Uterine smooth muscle cell (primary cell): ENCODE measurements at places on chromosomes 7 and 10. TPM values are rescaled to one million over a fixed set of nuclear protein-coding genes. Genes with fewer than 3 reads are reported as not detected.

MTERF1 gene
- 9.1 and 13.6 TPM in 2 replicates for total RNA-seq

ANXA8 gene
- 0.12 and 0.22 TPM in 2 replicates for total RNA-seq

PTN gene
- total RNA-seq: 23.8 and 32.1 TPM in 2 replicates

CLEC2L gene
- total RNA-seq: not detected in 2 replicates

CDC14C gene
- total RNA-seq: not detected in 2 replicates

TSPAN15 gene
- total RNA-seq: 1.2 and 1.4 TPM in 2 replicates

ENTPD1 gene
- total RNA-seq: under 0.01 TPM in 1 of 2 replicates, not detected in the other

MMD2 gene
- not detected in 2 replicates for total RNA-seq

RBP3 gene
- not detected in 2 replicates for total RNA-seq

CDNF gene
- total RNA-seq: 1.1 and 1.3 TPM in 2 replicates
